Daoy (cell line): ENCODE measurements at places on chromosomes 7 and 10. TPM values are rescaled to one million over a fixed set of nuclear protein-coding genes. Genes with fewer than 3 reads are reported as not detected.

Gene CHAT
- not detected in 2 replicates for total RNA-seq

Gene GPR26
- 0.11 TPM in 1 of 2 replicates, not detected in the other for total RNA-seq

Gene CDK14
- 14.1 and 14.3 TPM in 2 replicates for total RNA-seq

Gene PON1
- total RNA-seq: not detected in 2 replicates

Gene NACAD
- total RNA-seq: 1.6 and 3.2 TPM in 2 replicates

Gene KCNIP2
- total RNA-seq: 0.40 TPM in 1 of 2 replicates, not detected in the other

Gene ARHGAP22
- total RNA-seq: 6.2 and 17.1 TPM in 2 replicates

Gene HKDC1
- 0.69 and 0.89 TPM in 2 replicates for total RNA-seq

Gene DGKB
- total RNA-seq: 0.11 TPM in 1 of 2 replicates, not detected in the other

Gene ERVW-1
- total RNA-seq: not detected in 2 replicates

Gene NEUROG3
- total RNA-seq: not detected in 2 replicates

Gene PRSS37
- total RNA-seq: not detected in 2 replicates

Gene FAM13C
- 0.46 and 2.4 TPM in 2 replicates for total RNA-seq

Gene ZNRF2
- total RNA-seq: 19.9 and 30.6 TPM in 2 replicates

Gene AGMO
- 0.06 TPM in 1 of 2 replicates, not detected in the other for total RNA-seq

Gene FBXO24
- total RNA-seq: 0.17 TPM in 1 of 2 replicates, not detected in the other

Gene CYP3A7
- not detected in 2 replicates for total RNA-seq

Gene ZNF485
- total RNA-seq: 2.8 and 3.7 TPM in 2 replicates

Gene SLC26A5
- total RNA-seq: not detected in 2 replicates

Gene FAM24B
- 7.6 and 9.5 TPM in 2 replicates for total RNA-seq

Gene ENTPD7
- total RNA-seq: 7.3 and 7.5 TPM in 2 replicates

Gene CNPY1
- total RNA-seq: 1.7 and 2.7 TPM in 2 replicates

Gene FOXI2
- 0.06 TPM in 1 of 2 replicates, not detected in the other for total RNA-seq

Gene TRIP6
- 203 and 238 TPM in 2 replicates for total RNA-seq

Gene MYPN
- 1.8 and 2.9 TPM in 2 replicates for total RNA-seq

Gene GIMAP5
- total RNA-seq: 0.24 and 2.7 TPM in 2 replicates

Gene DPCD
- total RNA-seq: 76.1 and 85.7 TPM in 2 replicates

Gene CCL24
- not detected in 2 replicates for total RNA-seq

Gene CALY
- not detected in 2 replicates for total RNA-seq

Gene KNDC1
- not detected in 2 replicates for total RNA-seq

Gene PDLIM1
- total RNA-seq: 17.7 and 21.9 TPM in 2 replicates

Gene BTBD16
- not detected in 2 replicates for total RNA-seq

Gene PGAM2
- 0.39 TPM in 1 of 2 replicates, not detected in the other for total RNA-seq

Gene STEAP1
- 24.9 and 28.5 TPM in 2 replicates for total RNA-seq

Gene SLC39A12
- total RNA-seq: not detected in 2 replicates

Gene ITGA8
- 0.06 TPM in 1 of 2 replicates, not detected in the other for total RNA-seq

Gene CTNNA3
- total RNA-seq: not detected in 2 replicates

Gene PKD1L1
- total RNA-seq: 0.17 and 0.18 TPM in 2 replicates

Gene OR2A25
- total RNA-seq: not detected in 2 replicates

Gene HOXA9
- total RNA-seq: 1.8 TPM in 1 of 2 replicates, not detected in the other

Gene POU6F2
- total RNA-seq: 0.42 and 1.4 TPM in 2 replicates

Gene VPS37D
- 3.7 and 4.6 TPM in 2 replicates for total RNA-seq

Gene VAX1
- 1.0 and 2.3 TPM in 2 replicates for total RNA-seq

Gene SPOCK2
- 0.29 TPM in 1 of 2 replicates, not detected in the other for total RNA-seq

Gene CALML5
- total RNA-seq: not detected in 2 replicates

Gene GPR15LG
- not detected in 2 replicates for total RNA-seq
